ENCODE measurements at places on chromosomes 7 and 10. TPM values are rescaled to one million over a fixed set of nuclear protein-coding genes. Genes with fewer than 3 reads are reported as not detected.

DNA sequence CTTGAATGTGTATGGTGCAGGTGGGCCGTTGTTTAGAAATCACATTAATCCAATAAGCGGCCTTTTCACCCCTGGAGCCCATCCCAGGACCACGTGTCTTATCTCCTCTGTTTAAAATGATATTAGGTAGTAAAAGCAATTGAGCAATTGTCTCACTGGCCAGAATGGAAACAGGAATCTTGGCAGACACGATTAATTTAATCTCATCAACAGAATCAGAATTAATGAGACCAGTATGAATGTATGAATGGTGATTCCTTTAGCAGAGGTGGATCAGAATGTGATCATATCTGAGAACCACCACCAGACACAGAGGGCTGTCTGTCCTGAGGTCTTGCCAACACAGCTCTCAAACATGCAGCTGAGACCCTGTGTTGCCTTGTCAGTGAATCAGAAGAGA is 1591.4 kb downstream of the REEP3 start:
- no peak overlapping the region for H3K4me3 ChIP-seq
- no peak overlapping the region for H3K27ac ChIP-seq
- no peaks in the 10 kb centered on the region for H3K36me3 ChIP-seq
- no peaks in the 10 kb centered on the region for H3K27me3 ChIP-seq
- DNase-seq, result no peak

- no peaks in the 10 kb centered on the region for H3K36me3 ChIP-seq
- no peak for DNase-seq
- no peaks in the 10 kb centered on the region for H3K27me3 ChIP-seq
- H3K4me1 ChIP-seq, result no peaks in the 10 kb centered on the region
- no peak overlapping the region for H3K4me3 ChIP-seq
Measured at GRCh38 chr7:94575646-94576045, 66.0 kb downstream of the CASD1 start.

GRCh38 chr10:131959841-131960240 is 21.9 kb downstream of the BNIP3 start:
- H3K27me3 ChIP-seq, result no peaks in the 10 kb centered on the region
- H3K36me3 ChIP-seq, result peaks cover 30% of the 10 kb centered on the region
- H3K27ac ChIP-seq, result no peak overlapping the region
- no peak overlapping the region for H3K4me3 ChIP-seq
- DNase-seq, result no peak
- H3K4me1 ChIP-seq, result no peaks in the 10 kb centered on the region

- no peaks in the 10 kb centered on the region for H3K4me1 ChIP-seq
- no peaks in the 10 kb centered on the region for H3K36me3 ChIP-seq
- no peak overlapping the region for H3K4me3 ChIP-seq
- H3K27ac ChIP-seq, result no peak overlapping the region
Measured at GRCh38 chr7:4607311-4607729, 74.8 kb upstream of the FOXK1 start.

GRCh38 chr7:27184337-27185012 is 557 bp downstream of the HOXA11 start:
- peak overlapping the region; percentile 41 for H3K4me3 ChIP-seq
- peaks cover 3% of the 10 kb centered on the region for H3K4me1 ChIP-seq
- no peaks in the 10 kb centered on the region for H3K36me3 ChIP-seq
- DNase-seq, result peak; percentile 27
- peaks cover 91% of the 10 kb centered on the region for H3K27me3 ChIP-seq
- no peak overlapping the region for H3K27ac ChIP-seq

DNA sequence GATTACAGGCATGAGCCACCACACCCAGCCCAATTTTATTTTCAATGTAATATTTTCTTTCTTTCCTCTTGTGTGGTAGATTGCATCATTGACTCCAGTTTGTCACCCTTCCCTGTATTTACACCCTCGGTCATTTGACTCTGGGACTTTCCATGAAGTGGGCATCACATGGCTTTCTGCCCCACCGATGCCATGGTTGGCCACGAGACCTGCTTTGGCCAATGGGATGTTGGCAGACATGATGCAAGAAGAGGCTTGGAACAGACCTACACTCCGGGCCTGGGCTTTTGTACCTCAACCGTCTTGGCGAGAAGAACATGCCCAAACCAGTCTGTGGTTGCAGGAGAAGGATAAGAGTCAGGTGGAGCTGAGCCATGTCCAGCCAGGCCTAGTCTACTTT is 38.8 kb upstream of the CACUL1 start:
- no peak overlapping the region for H3K4me3 ChIP-seq
- no peak overlapping the region for H3K27ac ChIP-seq
- DNase-seq, result no peak
- peaks cover 6% of the 10 kb centered on the region for H3K27me3 ChIP-seq
- H3K36me3 ChIP-seq, result no peaks in the 10 kb centered on the region

ANKRD1 gene
- 10.8 TPM for total RNA-seq

LIPF gene
- total RNA-seq, result not detected

SLC18A3 gene
- not detected for total RNA-seq

GRID2IP gene
- not detected for total RNA-seq

BTBD16 gene
- total RNA-seq, result not detected

ACSL5 gene
- 1.1 TPM for total RNA-seq
